Chondrocyte (in vitro differentiated cells): ENCODE measurements at places on chromosomes 16 and 17. TPM values are rescaled to one million over a fixed set of nuclear protein-coding genes. Genes with fewer than 3 reads are reported as not detected.

KRTAP4-12 gene
- total RNA-seq, result not detected in 3 replicates

MFAP4 gene
- total RNA-seq, result 307 to 312 TPM (median 310 TPM) in 3 replicates

SLC47A1 gene
- 1.7 to 4.9 TPM (median 2.0 TPM) in 3 replicates for total RNA-seq

CCDC154 gene
- 0.51 to 2.0 TPM (median 1.3 TPM) in 3 replicates for total RNA-seq

MYL11 gene
- total RNA-seq, result 0.82 to 2.2 TPM (median 1.4 TPM) in 3 replicates

SLC6A2 gene
- not detected in 3 replicates for total RNA-seq

GPR142 gene
- not detected in 3 replicates for total RNA-seq

DOC2B gene
- total RNA-seq, result 0.31 to 0.64 TPM (median 0.32 TPM) in 3 replicates

RAC3 gene
- 14.9 to 32.7 TPM (median 32.3 TPM) in 3 replicates for total RNA-seq

ACE gene
- 0.28 to 0.68 TPM (median 0.52 TPM) in 3 replicates for total RNA-seq

MMP25 gene
- total RNA-seq, result 0.34 TPM in 1 of 3 replicates, not detected in the others

OR1G1 gene
- total RNA-seq, result not detected in 3 replicates

PCGF2 gene
- 50.7 to 56.1 TPM (median 55.2 TPM) in 3 replicates for total RNA-seq

TBC1D3E gene
- not detected in 3 replicates for total RNA-seq

MT1F gene
- total RNA-seq, result 2.6 to 5.8 TPM (median 4.4 TPM) in 3 replicates

CDH11 gene
- 936 to 1,062 TPM (median 970 TPM) in 3 replicates for total RNA-seq

SYT17 gene
- 0.46 to 0.97 TPM (median 0.60 TPM) in 3 replicates for total RNA-seq

LRRC36 gene
- 0.20 TPM in 1 of 3 replicates, not detected in the others for total RNA-seq

HAS3 gene
- 0.92 to 1.5 TPM (median 1.4 TPM) in 3 replicates for total RNA-seq

SLC35G6 gene
- not detected in 3 replicates for total RNA-seq

LGALS9C gene
- not detected in 3 replicates for total RNA-seq

GRAP gene
- 0.13 to 0.35 TPM in 2 of 3 replicates, not detected in the other for total RNA-seq

NPIPA8 gene
- 0.35 to 0.68 TPM (median 0.41 TPM) in 3 replicates for total RNA-seq

TLCD1 gene
- total RNA-seq, result 12.4 to 12.9 TPM (median 12.6 TPM) in 3 replicates

MPV17L gene
- total RNA-seq, result 0.94 to 3.8 TPM (median 3.5 TPM) in 3 replicates

TEKT5 gene
- not detected in 3 replicates for total RNA-seq

GDPD3 gene
- 1.9 to 3.2 TPM (median 2.2 TPM) in 3 replicates for total RNA-seq

CYB5D1 gene
- 6.9 to 10.5 TPM (median 8.6 TPM) in 3 replicates for total RNA-seq

G6PC1 gene
- not detected in 3 replicates for total RNA-seq

RGS11 gene
- total RNA-seq, result 20.3 to 23.2 TPM (median 21.0 TPM) in 3 replicates

NXN gene
- total RNA-seq, result 85.2 to 93.6 TPM (median 86.4 TPM) in 3 replicates

TNFSF13 gene
- total RNA-seq, result 0.48 to 1.9 TPM (median 1.7 TPM) in 3 replicates

RNF227 gene
- 1.6 to 2.2 TPM (median 1.8 TPM) in 3 replicates for total RNA-seq

KRTAP2-2 gene
- not detected in 3 replicates for total RNA-seq

PITPNM3 gene
- total RNA-seq, result 5.3 to 5.7 TPM (median 5.5 TPM) in 3 replicates

OR1F1 gene
- total RNA-seq, result 0.37 to 0.38 TPM in 2 of 3 replicates, not detected in the other

HEATR9 gene
- total RNA-seq, result not detected in 3 replicates

C16orf92 gene
- total RNA-seq, result not detected in 3 replicates

YPEL3 gene
- total RNA-seq, result 23.3 to 31.9 TPM (median 28.1 TPM) in 3 replicates
